AG04450 (cell line): ENCODE measurements at places on chromosomes 6 and 20.

- DNase-seq: no peak
These were observed 275.0 kb downstream of the CBLN4 start for GRCh38 chr20:55730321-55730720.

DNA sequence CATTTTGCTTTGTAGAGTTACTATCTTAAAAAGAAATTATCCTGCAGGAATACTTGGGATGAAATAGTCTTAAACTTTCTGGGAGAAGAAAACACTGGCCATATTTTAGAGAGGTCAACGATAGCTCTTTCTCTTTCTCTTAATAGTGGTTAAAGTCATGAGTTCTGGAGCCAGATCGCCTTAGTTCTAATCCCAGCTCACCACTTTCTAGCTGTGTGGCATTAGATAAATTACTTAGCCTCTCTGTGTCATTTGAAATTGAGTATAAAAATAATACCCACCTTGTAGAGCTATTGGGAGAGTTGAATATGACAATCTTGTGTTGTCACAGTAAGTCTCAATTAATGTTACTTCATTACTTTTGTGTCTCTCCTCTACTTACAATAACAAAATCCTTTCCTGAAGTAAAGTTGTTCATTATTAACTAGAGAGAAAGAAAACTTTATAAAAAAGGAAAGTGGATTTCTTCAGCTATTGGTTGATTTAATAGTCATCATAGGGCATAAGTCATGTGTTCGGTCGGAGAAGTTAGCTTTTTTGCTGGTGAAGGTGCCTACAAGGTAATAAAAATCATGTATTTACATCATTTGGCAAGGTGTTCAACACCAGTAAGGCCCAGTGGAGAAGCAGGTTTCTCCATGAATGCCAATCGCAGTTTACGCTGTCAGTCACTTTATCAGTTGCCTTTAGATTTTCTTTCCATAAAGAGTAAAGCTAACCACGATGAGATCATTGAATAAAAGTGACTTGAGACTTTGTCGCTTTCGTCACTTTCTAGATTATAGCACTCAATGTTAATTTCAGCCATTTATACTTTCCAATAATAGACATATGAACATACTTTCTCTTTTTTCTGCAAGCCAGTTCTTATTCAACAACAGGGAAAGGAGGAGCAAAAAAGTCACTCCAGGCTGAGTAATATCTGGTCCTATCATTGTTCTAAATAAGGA, 2.0 kb downstream of the NEDD9 start:
- no peak for DNase-seq

GRCh38 chr6:16232086-16232485, 6.3 kb upstream of the GMPR start:
- DNase-seq: no peak

- no peak for DNase-seq
These were observed 12.8 kb downstream of the MED23 start for GRCh38 chr6:131615275-131615674.

DNA sequence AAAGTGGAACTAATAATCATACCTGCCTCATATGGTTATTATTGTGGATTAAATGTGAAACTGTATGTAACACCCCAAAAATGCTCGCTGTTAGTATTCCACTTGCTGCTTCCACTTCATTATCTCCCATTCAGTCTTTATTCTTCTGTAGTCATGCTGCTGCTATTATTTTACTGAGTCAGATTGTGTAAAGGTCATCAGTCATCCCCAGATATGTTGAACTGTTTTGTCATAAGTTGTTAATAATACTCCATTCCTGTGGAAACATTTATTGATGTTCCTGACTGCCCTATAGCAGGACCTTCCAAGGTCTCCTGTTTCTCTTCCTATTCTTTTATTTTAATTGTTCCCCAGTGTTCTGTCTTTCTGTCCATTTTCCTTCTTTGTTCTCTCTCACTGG, 1148.3 kb downstream of the EPHA7 start:
- no peak for DNase-seq
